Glutamatergic neuron (in vitro differentiated cells): ENCODE measurements at places on chromosomes 16 and 17. TPM values are rescaled to one million over a fixed set of nuclear protein-coding genes. Genes with fewer than 3 reads are reported as not detected.

Gene CCL4
- not detected for total RNA-seq

Gene MYH1
- not detected for total RNA-seq

Gene DHODH
- total RNA-seq: 9.1 TPM

Gene ZG16
- total RNA-seq: not detected

Gene GP1BA
- 0.47 TPM for total RNA-seq

Gene THAP11
- total RNA-seq: 23.1 TPM

DNA sequence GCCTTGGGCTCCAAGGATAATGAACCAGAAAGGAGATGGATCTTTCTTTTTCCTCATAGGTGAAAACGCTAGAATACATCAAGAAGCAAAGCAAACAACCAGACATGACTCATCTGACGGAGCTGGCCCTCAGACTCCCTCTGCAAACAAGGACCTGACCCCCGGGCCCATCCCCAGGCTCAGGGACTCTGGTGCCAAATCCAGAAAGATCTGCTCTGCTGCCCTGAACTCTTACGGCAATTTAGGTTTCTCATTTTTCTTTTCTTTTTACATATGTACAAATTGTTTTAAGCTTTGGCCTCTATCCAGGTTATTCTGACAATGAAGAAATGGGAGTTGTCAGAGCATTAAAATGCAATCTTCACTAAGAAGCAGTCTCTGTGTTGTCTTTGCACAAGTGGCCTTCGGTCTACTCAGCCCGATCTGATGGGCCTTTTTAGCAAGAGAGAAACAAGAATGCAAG lies 17.7 kb downstream of the KNOP1 start:
- DNase-seq: no peak

Gene ACACA
- total RNA-seq: 145 TPM

DNA sequence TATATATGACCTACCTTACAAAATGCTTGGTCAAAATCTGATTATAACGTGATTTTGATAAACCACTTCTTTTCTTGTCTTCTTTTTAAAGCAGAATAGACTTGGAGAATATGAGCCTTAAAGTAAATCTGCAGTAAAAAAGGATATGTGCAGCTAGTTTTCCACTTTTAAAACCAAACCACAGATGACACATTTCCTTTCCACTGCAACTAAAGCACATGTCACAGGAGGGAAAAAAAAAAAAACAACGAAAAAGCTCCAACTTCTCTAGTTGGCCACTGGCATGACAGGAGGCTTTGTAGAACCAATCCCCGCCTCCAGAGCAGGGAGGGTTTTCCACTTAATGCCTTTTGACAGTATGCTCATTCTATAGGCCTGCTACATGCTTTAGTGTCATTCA lies at the start of gene EVI2A:
TSS of gene EVI2A (minus strand) at position 142 of the 400 bp plus-strand sequence. CDS start 2,609 bp downstream, outside the sequence.
- DNase-seq: no peak

Gene P2RX5
- total RNA-seq: 6.6 TPM

Gene KRT39
- total RNA-seq: not detected

DNA sequence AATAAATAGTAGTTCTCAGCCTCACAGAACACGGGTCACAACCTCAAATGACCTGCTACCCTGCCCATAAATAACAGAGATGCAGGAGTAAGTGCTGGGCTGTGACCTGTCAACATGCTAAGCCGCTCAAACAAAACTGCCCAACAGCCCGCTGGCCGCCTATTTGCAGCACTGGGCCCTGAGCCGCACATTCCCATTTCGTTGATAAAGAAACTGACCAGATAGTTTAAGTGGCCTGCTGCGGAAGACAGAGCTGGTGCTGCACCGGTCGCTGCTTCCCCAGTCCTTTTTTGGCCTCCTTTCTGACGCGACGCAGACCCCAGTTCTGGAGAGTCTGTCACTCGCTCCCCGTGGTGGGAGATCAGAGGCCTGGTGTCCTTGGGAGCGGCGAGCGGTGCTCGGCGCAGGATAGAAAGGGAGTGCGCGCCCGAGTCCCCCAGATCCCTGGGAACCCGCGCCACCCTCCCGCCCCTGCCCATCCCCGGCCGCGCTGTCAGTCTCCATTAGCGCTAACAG lies 349 bp upstream of the SLC6A2 start:
- no peak for DNase-seq

GRCh38 chr17:81566461-81567126 lies 14.4 kb upstream of the FAAP100 start:
- no peak for DNase-seq

DNA sequence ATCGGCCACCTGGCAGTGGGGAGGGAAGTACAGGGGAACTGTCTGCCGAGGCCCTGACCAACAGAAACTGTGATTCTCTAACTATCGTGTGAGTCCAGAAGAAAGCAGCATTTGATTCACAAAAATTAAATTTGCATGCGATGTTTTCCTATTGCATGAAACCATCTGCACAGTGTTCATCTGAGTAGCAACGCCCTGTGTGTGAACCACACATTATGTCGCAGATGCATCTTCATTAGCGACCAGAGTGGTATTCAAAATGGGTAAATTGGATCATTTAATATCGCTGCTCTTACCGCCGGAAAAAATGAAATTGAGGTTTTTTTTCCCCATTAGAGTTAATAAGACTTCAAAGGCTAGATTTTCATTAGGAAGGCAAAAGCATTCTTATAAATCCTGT lies 260.6 kb downstream of the ABCC12 start:
- DNase-seq: no peak

- no peak for DNase-seq
Observed at GRCh38 chr17:79866791-79867518, 27.7 kb upstream of the CBX4 start.

Gene OR2C1
- total RNA-seq: not detected

- no peak for DNase-seq
Observed at GRCh38 chr17:43308999-43309398, 75.2 kb upstream of the RNU2-1 start.

DNA sequence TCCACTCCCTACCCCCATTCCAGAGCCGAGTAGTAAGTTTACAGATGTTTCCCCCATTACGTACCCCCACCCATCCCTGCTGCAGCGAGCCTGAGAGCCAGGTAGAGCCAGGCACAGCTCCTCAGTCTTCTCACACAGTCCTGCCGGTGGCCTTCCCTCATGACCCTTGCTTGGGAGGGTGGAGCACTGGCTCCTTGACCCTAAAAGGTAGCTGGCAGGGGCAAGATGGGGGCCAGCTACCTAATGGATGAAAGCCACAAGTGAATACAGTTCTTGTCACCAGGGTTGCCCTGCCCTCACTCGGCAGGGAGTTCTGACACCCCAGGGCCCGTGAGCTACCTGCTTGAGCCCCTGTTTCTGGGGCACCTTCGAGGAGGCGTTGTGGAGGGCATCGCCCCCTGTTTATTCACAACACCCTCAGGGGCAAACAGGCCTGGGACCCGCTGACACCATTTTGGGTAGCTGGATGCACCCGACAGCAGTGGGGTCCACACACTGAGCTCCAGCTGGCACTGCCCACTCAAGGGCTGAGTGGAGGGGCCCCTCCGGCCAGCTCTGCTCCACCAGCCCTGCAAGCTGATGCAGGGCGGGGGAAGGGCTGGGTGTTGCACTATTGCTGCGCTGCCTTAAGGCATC lies 22.2 kb downstream of the ADAM11 start:
- DNase-seq: no peak

- DNase-seq: no peak
Observed at GRCh38 chr16:27969574-27969973, 93.9 kb downstream of the GSG1L start.

DNA sequence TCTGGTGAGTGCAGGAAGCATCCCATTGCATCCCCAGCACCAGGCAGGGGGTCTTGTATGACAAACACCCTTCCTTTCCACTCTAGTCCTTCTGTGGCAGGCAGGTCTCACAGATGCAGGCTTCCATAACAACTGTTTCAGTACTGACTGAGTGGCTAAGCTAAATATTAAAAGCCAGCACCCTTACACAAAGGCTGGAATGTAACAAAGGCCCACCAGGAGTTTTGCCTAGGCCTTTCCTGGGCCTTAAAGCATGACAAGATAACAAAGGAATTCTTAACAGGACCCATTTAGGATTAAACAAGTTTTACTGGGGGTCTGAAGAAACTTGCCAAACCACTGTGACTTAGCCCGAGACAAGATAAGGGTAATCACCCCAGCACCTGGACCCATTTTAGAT lies 228.9 kb upstream of the RPL38 start:
- no peak for DNase-seq

Gene TEX14
- 0.20 TPM for total RNA-seq

- DNase-seq: no peak
Observed at GRCh38 chr16:57607676-57608461, 20.6 kb upstream of the ADGRG1 start.

GRCh38 chr17:8740486-8740885 lies 4.2 kb downstream of the CCDC42 start:
- no peak for DNase-seq

- no peak for DNase-seq
Observed at GRCh38 chr17:33730131-33730530, 437.0 kb upstream of the ASIC2 start.

Gene ADAM11
- 396 TPM for total RNA-seq

DNA sequence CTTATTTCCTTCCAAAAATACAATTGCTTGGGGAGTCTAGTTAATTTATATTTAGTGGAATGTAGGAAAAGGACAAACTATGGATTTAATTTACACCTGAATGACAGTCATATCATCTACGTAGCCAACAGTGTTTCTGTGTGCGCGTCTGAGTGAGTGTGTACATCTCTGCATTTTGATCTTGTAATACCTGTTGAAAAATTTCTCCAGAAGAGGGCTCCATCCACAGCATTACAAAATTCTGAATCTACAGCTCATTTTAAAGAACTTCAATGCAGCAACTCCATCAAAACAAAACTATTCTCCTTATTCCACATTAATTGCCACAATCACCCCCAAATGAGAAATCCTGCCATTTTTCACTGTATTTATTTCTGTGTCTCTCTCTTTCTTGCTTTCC lies 3.9 kb downstream of the CDH13 start:
- DNase-seq: no peak

Gene IRX6
- total RNA-seq: not detected
